ENCODE measurements at places on chromosomes 5 and 9.
A peak's percentile ranks its signal among the peaks of the same experiment; 100 is the strongest.

- DNase-seq: no peak
These were observed 4.7 kb downstream of the ABCA1 start for GRCh38 chr9:104923289-104923688.

- DNase-seq: peak; percentile 11
These were observed 503.3 kb upstream of the GRIA1 start for GRCh38 chr5:152987131-152987530.

DNA sequence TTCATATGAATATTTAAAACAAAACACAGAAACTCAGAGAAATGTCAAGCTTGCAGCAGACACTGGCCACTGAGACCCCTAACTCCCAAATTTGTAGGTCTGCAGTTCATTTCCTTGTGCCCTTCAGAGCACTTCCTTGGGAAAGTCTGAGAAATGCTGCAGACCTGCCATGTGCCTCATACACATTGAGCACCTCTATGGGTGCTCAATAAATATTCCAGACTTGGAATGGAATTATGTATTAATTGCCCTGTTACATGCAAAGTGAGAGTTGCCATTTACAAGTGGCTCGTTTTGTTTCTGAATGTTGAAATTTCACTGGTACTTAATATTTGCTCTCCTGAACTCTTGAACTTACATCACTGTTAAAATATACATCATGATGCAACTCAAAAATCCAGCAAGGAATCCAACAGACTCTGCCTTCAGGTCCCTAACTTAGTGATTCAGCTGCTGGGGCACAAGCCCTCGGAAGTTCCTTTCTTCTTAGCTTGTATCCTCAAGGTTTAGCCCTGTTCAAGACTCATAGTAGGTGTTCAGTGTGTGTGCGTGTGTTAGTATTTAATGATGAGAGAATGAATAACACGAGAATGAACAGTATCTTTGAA is 90.6 kb downstream of the PTCD2 start:
- no peak for DNase-seq

- DNase-seq: peak; percentile 30
These were observed 10.5 kb downstream of the BRD3 start for GRCh38 chr9:134057307-134057657.

Data from kidney (tissue), 22 donors.